ENCODE measurements at places on chromosomes 1 and 21. TPM values are rescaled to one million over a fixed set of nuclear protein-coding genes. Genes with fewer than 3 reads are reported as not detected.
A peak's percentile ranks its signal among the peaks of the same experiment; 100 is the strongest.

GRCh38 chr1:44929531-44929930 is 56.9 kb downstream of the EIF2B3 start:
- H3K27me3 ChIP-seq: no peaks in the 10 kb centered on the region
- H3K4me1 ChIP-seq: no peaks in the 10 kb centered on the region
- DNase-seq: no peak
- peaks cover 7% of the 10 kb centered on the region for H3K36me3 ChIP-seq

GRCh38 chr1:186785503-186785902 is 43.2 kb upstream of the PLA2G4A start:
- peak; percentile 16 for DNase-seq
- H3K4me3 ChIP-seq: no peak overlapping the region
- no peaks in the 10 kb centered on the region for H3K4me1 ChIP-seq
- H3K27me3 ChIP-seq: no peaks in the 10 kb centered on the region
- no peaks in the 10 kb centered on the region for H3K36me3 ChIP-seq

DNA sequence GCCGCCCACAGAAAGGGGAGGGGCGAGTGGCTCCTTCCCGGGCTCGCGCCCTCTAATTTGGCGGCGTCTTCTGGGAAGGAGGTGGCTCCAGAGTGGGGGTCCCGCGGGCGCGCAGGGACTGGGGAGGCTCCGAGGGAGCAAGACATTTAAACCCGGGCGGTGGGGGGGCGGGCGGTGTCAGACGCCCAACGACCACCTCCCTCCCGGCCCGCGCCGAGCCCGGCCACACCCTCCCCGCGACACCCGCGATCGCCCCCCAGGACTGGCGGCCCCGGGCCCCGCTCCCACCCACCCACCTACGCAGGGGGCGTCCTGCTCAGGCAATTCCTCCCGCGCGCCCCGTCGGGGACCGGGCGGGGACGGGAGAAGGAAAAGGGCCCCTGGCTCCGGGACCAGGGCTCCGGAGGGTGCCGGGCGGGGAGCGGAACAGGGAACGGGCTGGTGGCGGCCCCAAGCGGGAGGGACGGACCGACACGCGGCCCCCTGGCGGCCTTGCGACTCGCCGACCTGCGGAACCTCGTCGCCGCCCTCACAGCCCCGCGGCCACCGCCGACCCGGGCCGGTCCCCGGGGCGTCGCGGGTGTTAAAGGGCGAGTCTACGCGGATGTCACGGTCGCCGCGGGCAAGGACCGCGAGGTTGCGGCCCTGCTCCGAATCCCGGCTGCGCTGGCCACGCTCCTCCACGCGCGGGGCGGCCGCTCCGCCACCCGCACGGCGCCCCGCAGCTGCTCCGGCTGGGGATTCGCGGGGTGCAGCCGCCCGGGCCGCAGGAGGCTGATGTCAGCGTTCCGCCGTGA is 94.0 kb upstream of the FMN2 start:
- H3K4me3 ChIP-seq: no peak overlapping the region
- H3K36me3 ChIP-seq: no peaks in the 10 kb centered on the region
- H3K27me3 ChIP-seq: no peaks in the 10 kb centered on the region

Gene TMOD4
- 0.52 TPM for total RNA-seq

All from Karpas-422 (cell line).